Upper lobe of right lung (tissue), 1 donor: ENCODE measurements at places on chromosomes 11 and 22. TPM values are rescaled to one million over a fixed set of nuclear protein-coding genes. Genes with fewer than 3 reads are reported as not detected.

LIF gene
- 6.9 TPM for total RNA-seq

GRCh38 chr22:39575552-39575825, 4.9 kb downstream of the CACNA1I start:
- no peak overlapping the region for H3K27ac ChIP-seq
- H3K27me3 ChIP-seq: peaks cover 8% of the 10 kb centered on the region
- no peaks in the 10 kb centered on the region for H3K36me3 ChIP-seq
- no peak for DNase-seq

GRCh38 chr11:84234011-84234410, 947.8 kb upstream of the CCDC90B start:
- no peaks in the 10 kb centered on the region for H3K27me3 ChIP-seq
- H3K27ac ChIP-seq: no peak overlapping the region

DNA sequence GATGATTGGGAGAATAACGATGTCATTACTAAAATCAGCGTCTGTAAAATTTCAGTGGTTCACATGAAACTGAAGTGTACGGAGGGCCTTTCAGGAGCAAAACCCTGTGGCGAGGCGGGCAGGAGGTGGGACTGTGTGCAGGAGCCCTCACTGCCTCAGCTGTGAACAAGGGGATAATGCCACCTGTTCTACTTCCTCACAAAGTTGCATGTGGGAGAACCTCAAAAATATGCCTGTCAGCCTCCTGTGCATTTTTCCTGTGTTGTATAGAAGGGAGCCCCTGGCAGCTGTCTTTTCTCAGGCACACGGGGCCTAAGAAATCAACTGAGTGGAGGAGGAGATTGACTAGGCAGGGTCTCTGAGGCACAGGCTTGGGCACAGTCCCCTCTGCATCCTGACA, 43.0 kb upstream of the MYO18B start:
- H3K36me3 ChIP-seq: peaks cover 4% of the 10 kb centered on the region
- no peaks in the 10 kb centered on the region for H3K4me1 ChIP-seq
- no peak overlapping the region for H3K27ac ChIP-seq

TTC9C gene
- 31.3 TPM for total RNA-seq

DNA sequence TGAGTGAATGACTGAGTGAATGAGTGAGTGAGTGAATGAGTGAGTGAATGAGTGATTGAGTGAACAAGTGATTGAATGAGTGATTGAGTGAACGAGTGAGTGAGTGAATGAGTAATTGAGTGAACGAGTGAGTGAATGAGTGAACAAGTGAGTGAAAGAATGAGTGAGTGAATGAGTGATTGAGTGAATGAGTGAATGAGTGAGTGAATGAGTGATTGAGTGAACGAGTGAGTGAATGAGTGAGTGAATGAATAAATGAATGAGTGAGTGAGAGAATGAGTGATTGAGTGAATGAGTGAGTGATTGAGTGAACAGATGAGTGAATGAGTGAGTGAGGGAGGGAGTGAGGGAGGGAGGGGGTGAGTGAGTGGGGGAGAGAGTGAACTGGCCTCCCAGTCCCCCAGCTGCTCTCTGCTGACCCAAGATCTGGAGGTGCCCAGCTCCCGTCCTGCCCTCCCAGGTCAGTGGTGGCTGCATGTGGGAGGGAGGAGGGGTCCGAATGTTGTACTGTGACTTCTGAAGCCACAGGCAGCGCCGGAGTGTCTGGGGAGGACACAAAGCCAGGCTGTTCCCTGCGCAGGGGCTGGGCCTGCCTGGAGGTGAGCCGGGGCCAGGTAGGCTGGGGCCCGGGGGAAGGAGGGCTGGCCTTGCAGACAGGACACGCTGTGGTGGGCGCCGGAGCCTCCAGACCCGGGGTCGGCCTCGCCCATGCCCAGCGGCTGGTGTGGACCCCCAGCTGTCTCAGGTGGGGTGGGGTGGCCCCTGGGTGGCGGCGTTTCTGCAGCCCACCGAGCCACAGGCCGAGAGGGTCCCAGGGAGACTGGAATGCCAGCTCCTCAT, 17.8 kb upstream of the PIM3 start:
- H3K36me3 ChIP-seq: no peaks in the 10 kb centered on the region
- no peak for DNase-seq
- H3K27me3 ChIP-seq: no peaks in the 10 kb centered on the region
- H3K4me1 ChIP-seq: peaks cover 7% of the 10 kb centered on the region

- no peak overlapping the region for H3K4me3 ChIP-seq
- H3K36me3 ChIP-seq: no peaks in the 10 kb centered on the region
- no peaks in the 10 kb centered on the region for H3K27me3 ChIP-seq
- no peaks in the 10 kb centered on the region for H3K4me1 ChIP-seq
- no peak overlapping the region for H3K27ac ChIP-seq
These were observed 68.9 kb upstream of the SLN start for GRCh38 chr11:107780775-107781174.

- H3K4me3 ChIP-seq: no peak overlapping the region
- H3K4me1 ChIP-seq: no peaks in the 10 kb centered on the region
- DNase-seq: no peak
- no peak overlapping the region for H3K27ac ChIP-seq
- H3K27me3 ChIP-seq: no peaks in the 10 kb centered on the region
- H3K36me3 ChIP-seq: no peaks in the 10 kb centered on the region
These were observed 10.7 kb downstream of the SAA4 start for GRCh38 chr11:18225913-18226312.

- H3K4me3 ChIP-seq: no peak overlapping the region
- H3K36me3 ChIP-seq: no peaks in the 10 kb centered on the region
- no peaks in the 10 kb centered on the region for H3K4me1 ChIP-seq
These were observed 13.5 kb downstream of the C11orf97 start for GRCh38 chr11:94525546-94526324.

OR8D1 gene
- total RNA-seq: not detected

GRCh38 chr22:36221799-36222751, 17.3 kb downstream of the APOL2 start:
- no peak overlapping the region for H3K4me3 ChIP-seq
- H3K27me3 ChIP-seq: no peaks in the 10 kb centered on the region
- H3K36me3 ChIP-seq: no peaks in the 10 kb centered on the region

UCP3 gene
- 2.6 TPM for total RNA-seq

DNA sequence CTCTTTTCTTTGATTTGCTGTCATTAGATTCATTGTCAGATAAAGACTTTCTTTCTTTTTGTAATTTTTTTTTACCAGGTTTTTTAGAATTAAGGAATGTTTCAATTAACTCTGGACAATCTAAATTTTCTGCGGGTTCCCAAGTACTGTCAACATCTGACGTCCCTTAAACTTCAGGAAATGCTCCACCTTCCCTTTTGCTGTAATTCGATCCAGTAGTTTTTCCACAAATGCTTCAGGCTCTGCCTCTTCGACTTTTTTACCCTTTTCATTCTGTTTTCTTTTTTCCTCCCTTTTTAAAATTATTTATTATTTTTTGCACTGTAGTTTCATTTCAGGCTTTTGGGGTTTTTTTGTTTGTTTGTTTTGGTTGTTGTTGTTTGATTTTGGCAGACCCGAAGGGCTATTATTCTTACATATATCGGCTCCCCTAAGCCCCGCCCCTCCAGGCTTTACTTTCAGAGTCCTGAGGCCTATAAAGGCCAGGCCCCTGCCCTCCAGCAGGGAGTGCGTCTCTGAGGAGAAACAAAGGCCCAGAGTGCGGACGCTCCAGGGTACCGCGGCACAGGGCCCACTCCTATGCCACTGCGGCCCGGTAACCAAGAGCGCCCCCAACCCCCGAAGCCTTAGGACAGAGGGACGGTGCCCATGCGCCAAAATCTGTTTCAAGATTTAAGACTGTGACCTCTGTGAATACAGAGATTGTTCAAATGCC, 116.4 kb downstream of the TYR start:
- no peaks in the 10 kb centered on the region for H3K27me3 ChIP-seq
- no peak overlapping the region for H3K27ac ChIP-seq
- no peak overlapping the region for H3K4me3 ChIP-seq
- DNase-seq: peak; percentile 43
- H3K4me1 ChIP-seq: no peaks in the 10 kb centered on the region

- H3K36me3 ChIP-seq: no peaks in the 10 kb centered on the region
- peak; percentile 40 for DNase-seq
- no peaks in the 10 kb centered on the region for H3K27me3 ChIP-seq
- no peak overlapping the region for H3K27ac ChIP-seq
- no peak overlapping the region for H3K4me3 ChIP-seq
These were observed 8.1 kb downstream of the PRR33 start for GRCh38 chr11:1883346-1884302.

OR51B5 gene
- total RNA-seq: not detected

RGL4 gene
- total RNA-seq: 1.2 TPM

TMA7B gene
- total RNA-seq: 0.69 TPM

DNA sequence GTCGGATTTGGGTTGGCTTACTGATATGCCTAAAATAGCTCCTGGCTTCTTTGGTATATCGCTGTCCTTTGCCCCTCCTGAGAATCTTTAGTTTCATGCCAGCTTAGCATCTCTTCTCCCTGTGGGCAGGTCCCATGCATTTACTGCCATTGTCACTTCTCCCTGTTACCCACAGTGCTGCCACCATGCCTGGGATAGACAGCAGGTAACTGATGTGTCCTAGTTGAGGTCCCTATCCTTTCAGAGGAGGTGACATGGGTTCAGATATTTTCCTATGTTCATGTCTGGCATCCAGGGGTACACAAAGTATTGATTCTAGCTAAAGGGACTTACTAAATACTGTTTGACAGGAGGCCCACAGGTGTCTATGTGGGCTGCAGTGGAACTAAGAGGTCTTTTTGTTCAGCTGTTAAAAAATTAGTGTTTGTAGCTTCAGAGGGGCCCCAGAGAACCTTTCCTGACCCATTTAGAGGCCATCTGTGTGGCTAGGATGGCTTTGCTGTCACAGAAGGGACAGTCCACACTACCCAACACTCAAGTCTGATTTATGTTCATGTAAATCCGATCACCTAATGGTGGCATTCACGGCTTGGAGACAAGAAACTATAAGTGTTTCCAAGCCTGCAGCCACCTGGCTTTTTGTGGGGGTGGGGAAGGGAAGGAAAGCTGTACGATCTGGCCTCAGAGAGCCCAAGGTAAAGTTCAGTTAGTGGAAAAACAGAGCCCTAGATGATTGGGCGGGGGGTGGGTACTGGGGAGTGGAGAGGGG, 8.5 kb downstream of the TIMP3 start:
- H3K27ac ChIP-seq: no peak overlapping the region
- peak overlapping the region; percentile 2 for H3K4me3 ChIP-seq
- H3K27me3 ChIP-seq: no peaks in the 10 kb centered on the region
- DNase-seq: no peak

GRCh38 chr22:33659448-33659847, 260.8 kb downstream of the LARGE1 start:
- no peaks in the 10 kb centered on the region for H3K36me3 ChIP-seq
- H3K27ac ChIP-seq: peak overlapping the region; percentile 3
- H3K27me3 ChIP-seq: no peaks in the 10 kb centered on the region
- DNase-seq: no peak

- H3K4me3 ChIP-seq: no peak overlapping the region
- no peaks in the 10 kb centered on the region for H3K36me3 ChIP-seq
- H3K27me3 ChIP-seq: no peaks in the 10 kb centered on the region
- H3K4me1 ChIP-seq: no peaks in the 10 kb centered on the region
- no peak for DNase-seq
These were observed 712.2 kb downstream of the ETS1 start for GRCh38 chr11:127875131-127875530.

FREY1 gene
- total RNA-seq: 0.75 TPM

MAPK8IP2 gene
- 2.6 TPM for total RNA-seq

GRCh38 chr11:81496601-81497000, 1237.1 kb downstream of the FAM181B start:
- H3K27me3 ChIP-seq: no peaks in the 10 kb centered on the region
- no peak for DNase-seq
- H3K4me1 ChIP-seq: no peaks in the 10 kb centered on the region
- no peak overlapping the region for H3K4me3 ChIP-seq
- no peak overlapping the region for H3K27ac ChIP-seq

CHRM1 gene
- 4.7 TPM for total RNA-seq

DNA sequence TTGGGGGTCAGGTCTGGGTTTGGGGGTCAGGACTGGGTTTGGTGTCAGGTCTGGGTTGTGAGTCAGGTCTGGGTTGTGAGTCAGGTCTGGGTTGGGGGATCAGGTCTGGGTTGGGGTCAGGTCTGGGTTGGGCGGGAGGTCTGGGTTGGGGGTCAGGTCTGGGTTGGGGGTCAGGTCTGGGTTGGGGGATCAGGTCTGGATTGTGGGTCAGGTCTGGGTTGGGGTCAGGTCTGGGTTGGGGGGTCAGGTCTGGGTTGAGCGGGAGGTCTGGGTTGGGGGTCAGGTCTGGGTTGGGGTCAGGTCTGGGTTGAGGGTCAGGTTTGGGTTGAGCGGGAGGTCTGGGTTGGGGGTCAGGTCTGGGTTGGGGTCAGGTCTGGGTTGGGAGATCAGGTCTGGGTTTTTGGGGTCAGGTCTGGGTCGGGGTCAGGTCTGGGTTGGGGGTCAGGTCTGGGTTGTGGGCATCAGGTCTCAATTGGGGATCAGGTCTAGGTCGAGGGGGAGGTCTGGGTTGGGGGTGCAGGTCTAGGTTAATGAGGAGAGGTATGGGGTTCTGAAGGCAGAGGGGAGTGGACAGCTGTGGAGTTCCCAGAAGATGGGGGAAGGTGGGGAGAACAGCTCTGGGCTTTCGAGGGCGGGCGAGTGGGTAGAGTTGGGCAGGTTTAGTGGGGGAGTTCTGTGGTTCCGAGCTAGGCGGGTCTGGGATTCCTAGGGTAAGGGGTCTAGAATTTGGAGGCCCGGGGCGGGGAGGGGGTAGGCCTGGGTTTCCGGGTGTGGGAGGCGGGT, 629 bp downstream of the TTLL8 start:
- peaks cover 6% of the 10 kb centered on the region for H3K4me1 ChIP-seq
- no peak overlapping the region for H3K27ac ChIP-seq
- no peak overlapping the region for H3K4me3 ChIP-seq
- H3K27me3 ChIP-seq: peaks cover 17% of the 10 kb centered on the region

- no peak overlapping the region for H3K4me3 ChIP-seq
- DNase-seq: no peak
- no peaks in the 10 kb centered on the region for H3K27me3 ChIP-seq
- H3K27ac ChIP-seq: peak overlapping the region; percentile 67
- peaks cover 29% of the 10 kb centered on the region for H3K4me1 ChIP-seq
These were observed 24.5 kb upstream of the SESN3 start for GRCh38 chr11:95255251-95256145.

HBB gene
- total RNA-seq: 338 TPM

DNA sequence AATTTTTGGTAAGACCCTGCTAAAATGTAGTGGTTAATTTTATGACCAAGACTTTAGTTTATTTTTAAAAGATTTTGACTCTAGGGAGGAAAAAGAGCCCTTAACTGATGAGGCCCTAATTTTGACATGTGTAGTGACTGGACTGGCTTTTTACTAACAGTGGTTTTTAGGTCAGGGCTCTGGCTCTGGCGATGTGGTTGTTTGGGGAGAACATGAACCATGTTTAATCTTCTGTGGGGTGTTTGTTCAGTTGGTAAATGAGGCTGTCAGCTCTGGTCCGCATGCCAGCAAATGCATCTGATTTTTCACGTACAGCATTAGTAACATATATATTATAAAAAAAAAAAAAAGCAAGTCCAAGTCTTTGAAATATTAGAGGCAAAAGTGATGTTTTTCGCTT, 104.3 kb downstream of the EXT2 start:
- H3K4me1 ChIP-seq: no peaks in the 10 kb centered on the region
- no peak overlapping the region for H3K4me3 ChIP-seq
- no peaks in the 10 kb centered on the region for H3K27me3 ChIP-seq
- DNase-seq: no peak
